ENCODE measurements at places on chromosomes 7 and 10.

DNA sequence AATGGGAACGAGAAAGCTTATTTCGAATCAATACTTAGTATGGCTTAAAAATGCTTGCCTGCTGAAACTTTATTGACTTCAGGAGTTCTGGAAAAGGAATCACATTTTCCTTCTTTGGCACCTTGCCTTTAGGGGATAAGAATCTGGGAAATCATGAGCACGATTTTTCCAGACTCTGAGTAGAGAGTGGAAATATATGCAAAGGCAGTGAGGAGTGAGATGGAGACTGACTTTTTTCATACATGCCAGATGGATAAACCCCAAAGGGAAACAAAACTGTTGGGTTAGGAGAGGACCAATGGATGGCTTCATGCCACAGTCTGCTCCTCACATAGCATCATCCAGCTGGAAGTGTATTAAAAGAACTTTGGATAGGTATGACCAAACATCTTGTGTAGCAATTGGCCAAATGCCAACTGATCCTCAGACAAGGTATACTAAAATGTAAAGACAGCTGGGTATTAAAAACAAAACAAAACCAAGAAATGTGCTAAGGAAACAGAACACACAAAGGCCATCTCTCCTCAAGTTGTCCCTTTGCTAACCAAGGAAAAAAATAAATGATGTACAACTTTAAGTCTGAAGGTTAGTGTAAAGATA is 1.7 kb downstream of the COL28A1 start:
- no peak overlapping the region for H3K4me3 ChIP-seq
- H3K4me1 ChIP-seq: no peaks in the 10 kb centered on the region
- H3K27me3 ChIP-seq: no peaks in the 10 kb centered on the region
- H3K36me3 ChIP-seq: no peaks in the 10 kb centered on the region

DNA sequence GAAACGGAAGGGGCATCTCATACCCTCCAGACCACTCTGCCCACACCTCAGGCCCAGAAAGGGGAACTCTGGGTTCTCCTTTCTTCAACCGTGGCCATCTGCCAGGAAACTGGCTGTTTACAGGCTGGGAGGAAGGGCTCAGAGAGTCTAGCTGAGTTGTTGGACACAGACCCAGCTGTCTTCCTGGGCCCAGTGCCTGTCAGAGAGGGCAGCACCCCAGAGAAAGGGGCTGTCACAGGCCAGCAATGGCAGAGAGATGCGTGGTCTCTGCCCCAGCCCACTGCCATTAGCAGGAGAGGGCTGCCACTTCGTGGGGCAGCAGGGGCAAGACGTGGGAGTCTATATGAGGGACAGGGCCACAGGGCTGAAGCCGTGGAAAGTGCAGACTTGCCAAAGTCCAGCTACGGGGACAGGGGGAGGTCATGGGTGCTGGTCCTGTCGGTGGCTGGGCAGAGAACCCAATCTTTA is 11.0 kb downstream of the GRID1 start:
- H3K4me1 ChIP-seq: no peaks in the 10 kb centered on the region
- DNase-seq: no peak
- no peak overlapping the region for H3K27ac ChIP-seq
- H3K4me3 ChIP-seq: no peak overlapping the region

DNA sequence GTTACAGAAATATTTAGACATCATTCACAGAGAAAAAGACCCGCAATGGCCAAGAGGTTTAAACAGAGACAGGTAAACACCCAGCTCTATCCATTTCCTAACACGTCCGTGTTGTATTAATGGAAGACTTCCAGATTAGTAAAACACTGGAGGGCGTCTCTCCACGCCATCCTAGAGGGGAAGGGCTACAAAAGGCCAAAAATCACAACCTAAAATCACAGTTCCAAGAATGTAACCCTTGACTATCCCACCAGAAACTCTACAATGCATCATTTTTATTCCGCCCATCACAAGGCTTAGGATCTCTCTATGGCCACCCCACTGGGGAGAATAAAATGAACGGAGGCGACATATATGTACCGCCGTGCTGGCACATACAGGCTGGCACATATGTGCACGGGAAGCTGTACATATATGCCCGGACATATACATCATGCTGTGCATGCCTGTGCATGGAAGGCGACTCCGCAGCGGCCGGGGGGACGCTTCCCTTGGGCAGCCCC is 734 bp downstream of the PCLO start:
- no peaks in the 10 kb centered on the region for H3K27me3 ChIP-seq
- peak overlapping the region; percentile 59 for H3K4me3 ChIP-seq
- no peak for DNase-seq
- H3K27ac ChIP-seq: peak overlapping the region; percentile 38

GRCh38 chr7:127150543-127150942 is 102.2 kb downstream of the GRM8 start:
- no peak overlapping the region for H3K4me3 ChIP-seq
- no peak overlapping the region for H3K27ac ChIP-seq
- DNase-seq: no peak
- H3K36me3 ChIP-seq: no peaks in the 10 kb centered on the region
- no peaks in the 10 kb centered on the region for H3K4me1 ChIP-seq
- no peaks in the 10 kb centered on the region for H3K27me3 ChIP-seq

DNA sequence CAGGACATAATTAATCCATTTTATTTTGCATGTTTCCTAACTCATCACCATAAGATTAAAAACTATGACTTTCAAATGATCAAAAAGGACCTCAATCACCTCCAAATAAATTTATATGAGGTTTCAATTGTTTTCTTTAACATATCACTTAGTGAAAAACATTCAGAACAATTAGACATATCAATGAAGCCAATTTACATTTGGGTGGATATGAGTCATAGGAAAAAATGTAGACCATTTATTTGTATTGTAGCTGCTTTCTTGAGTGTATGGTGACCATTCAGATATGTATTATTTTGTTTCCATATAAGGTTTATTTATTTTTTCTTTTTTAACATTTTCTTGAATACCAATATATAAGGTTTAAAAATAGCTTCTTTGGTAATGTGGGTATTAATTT is 13.3 kb upstream of the EXOC6 start:
- no peak overlapping the region for H3K27ac ChIP-seq
- H3K4me1 ChIP-seq: no peaks in the 10 kb centered on the region
- no peak for DNase-seq
- no peak overlapping the region for H3K4me3 ChIP-seq
- no peaks in the 10 kb centered on the region for H3K36me3 ChIP-seq
- H3K27me3 ChIP-seq: no peaks in the 10 kb centered on the region

GRCh38 chr7:27998382-27998781 is 182.2 kb downstream of the JAZF1 start:
- H3K27me3 ChIP-seq: no peaks in the 10 kb centered on the region
- DNase-seq: no peak
- H3K4me1 ChIP-seq: peaks cover 62% of the 10 kb centered on the region
- H3K27ac ChIP-seq: no peak overlapping the region
- no peaks in the 10 kb centered on the region for H3K36me3 ChIP-seq

- DNase-seq: no peak
- no peaks in the 10 kb centered on the region for H3K36me3 ChIP-seq
- H3K4me3 ChIP-seq: no peak overlapping the region
- H3K27ac ChIP-seq: no peak overlapping the region
- peaks cover 29% of the 10 kb centered on the region for H3K4me1 ChIP-seq
- H3K27me3 ChIP-seq: no peaks in the 10 kb centered on the region
These were observed 12.7 kb downstream of the FAS start for GRCh38 chr10:89003344-89003743.

- H3K36me3 ChIP-seq: no peaks in the 10 kb centered on the region
- H3K27ac ChIP-seq: no peak overlapping the region
- no peak for DNase-seq
- H3K4me1 ChIP-seq: peaks cover 32% of the 10 kb centered on the region
- H3K4me3 ChIP-seq: no peak overlapping the region
These were observed 3.6 kb upstream of the SEMA3C start for GRCh38 chr7:80922253-80923049.

DNA sequence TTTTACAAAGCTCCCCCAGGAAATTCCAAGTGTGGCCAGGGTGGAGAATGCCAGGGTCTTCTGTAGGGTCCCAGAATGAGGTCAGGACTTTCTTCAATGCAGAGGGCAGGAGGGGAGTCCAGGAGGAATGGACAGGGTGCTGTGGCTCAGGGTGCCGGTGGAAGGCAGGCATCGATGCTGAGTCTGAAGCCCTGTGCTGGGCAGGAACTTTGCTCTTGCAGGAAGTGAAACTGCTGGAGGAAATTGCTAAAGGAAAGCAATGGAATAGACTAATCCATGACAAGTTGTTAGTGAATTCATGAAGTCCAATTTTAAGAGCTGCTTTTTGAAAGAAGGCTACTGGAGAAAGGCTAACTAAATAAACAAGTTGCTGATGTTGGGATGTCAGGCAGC is 14.8 kb downstream of the PTPRE start:
- H3K27ac ChIP-seq: no peak overlapping the region
- no peaks in the 10 kb centered on the region for H3K27me3 ChIP-seq
- no peak for DNase-seq
- no peaks in the 10 kb centered on the region for H3K4me1 ChIP-seq

GRCh38 chr7:123784263-123784662 is 35.5 kb upstream of the WASL start:
- peaks cover 8% of the 10 kb centered on the region for H3K4me1 ChIP-seq
- H3K27ac ChIP-seq: no peak overlapping the region
- H3K4me3 ChIP-seq: no peak overlapping the region
- H3K36me3 ChIP-seq: no peaks in the 10 kb centered on the region
